ENCODE measurements at places on chromosomes 1 and 21.

DNA sequence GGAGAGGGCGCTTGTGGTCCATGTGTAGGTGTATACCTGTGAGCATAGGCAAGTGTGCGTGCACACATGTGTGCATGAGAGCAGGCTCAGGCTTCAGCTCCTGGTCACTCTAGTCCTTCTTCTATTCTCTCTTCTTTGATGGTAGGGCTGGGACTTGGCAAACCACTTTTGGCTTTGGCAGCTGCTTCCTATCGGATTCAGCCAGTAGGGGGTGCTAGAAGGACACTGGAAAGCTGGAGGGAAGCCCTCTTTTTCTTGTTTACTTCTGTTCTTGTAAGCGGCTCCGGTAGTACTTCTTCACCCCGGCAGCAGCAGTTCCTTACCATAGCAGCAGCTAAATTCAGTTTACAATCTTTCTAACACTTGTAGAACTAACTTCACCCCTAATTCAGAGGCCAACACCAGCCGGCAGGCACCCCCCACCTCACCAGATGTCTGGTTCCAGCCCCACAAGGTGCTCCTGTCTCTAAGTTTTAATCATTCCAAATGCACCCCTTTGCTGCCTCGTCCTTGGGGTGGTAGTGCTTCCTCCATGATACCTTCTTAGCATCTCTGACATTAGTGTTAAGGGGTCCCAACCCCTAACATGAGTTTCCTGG, 25.1 kb downstream of the NENF start:
- no peak for DNase-seq

GRCh38 chr1:228459091-228459993, 27.8 kb upstream of the RNF187 start:
- DNase-seq = peak; percentile 93

DNA sequence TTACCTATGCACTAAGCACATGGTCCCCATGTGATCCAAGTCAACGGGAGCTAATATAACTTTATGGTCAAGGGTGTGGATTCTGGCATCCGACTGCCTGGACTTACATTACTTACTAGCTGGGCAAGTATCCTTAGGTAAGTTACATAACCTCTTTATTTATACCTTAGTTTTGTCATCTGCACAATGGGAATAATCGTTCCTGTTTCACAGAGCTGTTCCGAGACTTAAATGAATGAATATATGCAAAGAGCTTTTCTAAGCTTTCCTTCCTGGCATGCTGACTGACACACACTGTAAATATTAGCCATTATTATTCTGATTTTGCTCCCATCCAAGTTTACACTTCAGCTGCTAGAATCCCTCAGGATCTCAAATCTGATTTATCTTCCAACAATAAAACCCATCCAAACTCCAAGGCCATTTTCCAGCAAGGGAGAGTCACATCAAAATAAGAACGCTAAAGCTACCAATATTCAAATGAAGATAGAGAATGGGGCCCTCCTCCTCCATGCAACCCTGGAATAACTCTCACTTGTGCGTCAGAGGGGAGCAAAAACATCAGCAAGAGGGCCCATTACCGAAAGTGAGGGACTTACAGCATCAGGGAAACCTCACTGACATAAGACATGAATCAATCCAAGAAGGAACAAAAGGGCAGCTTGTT, 115.6 kb upstream of the KAZN start:
- no peak for DNase-seq

- DNase-seq = peak; percentile 49
Measured at GRCh38 chr1:152029144-152029928, 7.5 kb downstream of the S100A11 start.

DNA sequence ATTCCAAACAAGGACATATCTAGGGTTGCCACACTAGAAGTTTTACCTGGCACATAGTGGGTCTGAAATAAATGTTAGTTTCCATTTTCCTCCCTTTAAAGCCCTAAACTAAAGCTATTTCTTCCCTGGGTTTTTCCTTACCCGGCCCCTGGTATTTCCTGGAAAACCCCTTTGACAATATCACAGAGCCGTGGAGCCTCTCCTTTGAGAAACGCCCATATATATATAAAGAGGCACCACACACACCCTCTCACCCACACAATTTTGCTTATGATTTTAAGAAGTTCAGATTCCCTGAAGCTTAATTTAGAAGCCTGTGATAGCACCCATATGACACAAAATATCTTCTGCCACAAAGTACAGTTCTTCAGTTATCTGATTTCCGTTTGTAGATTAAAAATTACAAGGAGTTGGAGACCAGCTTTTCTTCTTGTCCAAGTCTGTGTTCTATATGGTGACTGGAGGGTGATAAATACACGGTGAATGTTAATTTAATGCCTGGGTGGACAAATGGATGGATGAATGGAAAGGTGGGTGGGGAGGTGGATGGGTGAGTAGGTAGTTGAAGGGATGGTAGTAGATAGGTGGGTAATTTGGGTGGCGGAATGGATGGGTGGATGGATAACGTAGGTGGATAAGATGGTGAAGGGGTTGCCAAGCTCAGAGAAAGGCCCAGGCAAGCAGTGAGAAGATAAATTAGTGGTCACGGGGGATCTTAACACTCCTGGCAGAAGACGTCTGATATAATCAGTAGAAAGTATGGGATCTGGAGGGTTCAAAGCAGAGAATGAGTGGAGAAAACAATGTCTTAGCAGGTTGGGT, 154.4 kb upstream of the FGGY start:
- DNase-seq = no peak

DNA sequence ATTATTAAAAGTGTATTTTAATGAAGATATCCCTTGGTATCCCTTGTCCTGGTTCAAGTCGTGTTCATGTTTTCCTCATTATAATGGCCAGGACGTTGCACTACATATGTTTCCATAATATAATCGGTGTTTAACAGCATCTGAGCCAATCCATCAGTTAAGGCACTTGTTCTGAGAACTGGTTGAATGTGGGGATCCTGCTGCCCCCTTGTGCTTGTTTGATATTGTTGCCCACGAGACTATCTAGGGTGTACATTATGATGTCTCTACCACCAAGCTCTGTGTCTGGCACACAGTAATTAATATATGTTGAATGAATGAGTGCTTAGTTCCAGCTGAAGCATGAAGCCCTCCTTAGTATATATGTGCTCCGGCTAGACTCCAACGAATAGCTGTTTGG, 193.0 kb downstream of the CACNA1E start:
- peak; percentile 4 for DNase-seq

- DNase-seq = no peak
Measured at GRCh38 chr1:114648503-114648902, 21.3 kb downstream of the DENND2C start.

DNA sequence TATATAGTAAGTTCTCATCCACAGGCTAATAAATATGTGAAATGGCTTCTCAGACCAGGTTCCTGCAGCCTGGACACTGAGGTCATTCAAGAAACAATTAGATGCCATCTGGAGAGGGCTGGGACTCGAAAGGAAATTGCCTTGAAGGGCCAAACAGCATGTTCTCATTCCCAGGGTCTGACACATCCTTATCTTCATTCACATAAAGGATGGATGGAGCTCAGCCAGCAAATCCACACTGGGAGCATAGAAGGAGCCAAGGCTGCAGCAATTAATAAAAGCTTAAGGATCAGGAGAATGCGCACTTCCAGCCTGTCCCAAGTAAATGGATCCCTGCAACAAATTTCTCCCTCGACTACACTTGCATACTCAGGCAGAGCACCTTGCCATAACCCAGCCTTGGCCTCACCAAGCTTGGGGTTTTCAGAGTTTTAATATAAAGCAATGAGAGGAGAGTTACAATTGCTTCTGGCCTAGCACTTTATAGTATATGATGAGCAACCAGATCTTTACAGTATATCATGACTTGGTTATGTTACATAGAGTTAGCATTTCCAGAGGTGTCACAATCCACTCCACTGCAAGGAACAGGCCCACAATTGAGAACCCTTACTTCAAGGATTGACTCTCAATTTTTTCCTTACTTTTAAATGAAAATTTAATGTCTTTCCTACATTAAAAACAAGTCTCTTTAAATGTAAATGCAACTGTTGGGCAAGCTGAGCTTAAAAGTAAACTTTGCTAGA, 55.9 kb downstream of the BCAR3 start:
- DNase-seq = peak; percentile 62

GRCh38 chr21:20258542-20258941, 739.7 kb upstream of the NCAM2 start:
- no peak for DNase-seq

DNA sequence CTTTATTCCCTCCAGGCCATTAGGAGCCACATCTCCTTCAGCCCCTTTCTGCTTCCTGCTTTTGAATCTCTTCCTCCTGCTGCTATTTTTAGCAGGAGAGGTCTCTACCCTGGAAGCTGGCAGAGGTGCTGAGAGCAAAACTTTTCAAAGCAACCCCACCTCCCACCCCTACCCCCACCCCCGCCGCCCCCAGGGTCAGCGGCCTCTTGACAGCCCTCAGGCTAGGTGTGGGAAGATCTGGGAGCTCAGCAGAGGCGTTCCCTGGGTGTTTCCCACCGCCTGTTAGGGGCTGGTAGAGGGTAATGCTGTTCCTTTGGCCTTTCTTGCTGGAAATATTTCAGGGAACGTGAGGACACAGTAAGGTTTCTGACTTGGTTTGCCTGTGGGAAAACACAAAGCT, 112.5 kb upstream of the CACHD1 start:
- DNase-seq = no peak

DNA sequence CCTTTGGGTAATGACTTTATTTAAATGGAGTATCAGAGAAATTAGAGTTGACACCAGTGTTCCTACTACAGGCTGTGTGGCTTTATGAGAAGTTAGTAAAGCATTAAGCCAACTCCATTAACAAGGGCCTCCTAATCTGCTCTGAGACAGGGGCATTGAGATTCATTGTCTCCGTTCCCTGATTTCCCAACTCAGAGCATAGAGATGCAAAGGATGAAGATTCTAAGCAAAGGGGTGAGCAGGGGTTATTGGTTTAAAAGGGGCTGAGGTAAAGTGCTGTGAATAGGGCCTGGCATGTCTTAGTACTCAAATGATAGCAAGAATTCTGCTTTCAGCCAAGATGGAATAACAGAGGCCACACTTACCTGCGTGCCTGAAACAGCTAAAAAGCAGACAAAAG, 428.4 kb downstream of the PTPRU start:
- no peak for DNase-seq

DNA sequence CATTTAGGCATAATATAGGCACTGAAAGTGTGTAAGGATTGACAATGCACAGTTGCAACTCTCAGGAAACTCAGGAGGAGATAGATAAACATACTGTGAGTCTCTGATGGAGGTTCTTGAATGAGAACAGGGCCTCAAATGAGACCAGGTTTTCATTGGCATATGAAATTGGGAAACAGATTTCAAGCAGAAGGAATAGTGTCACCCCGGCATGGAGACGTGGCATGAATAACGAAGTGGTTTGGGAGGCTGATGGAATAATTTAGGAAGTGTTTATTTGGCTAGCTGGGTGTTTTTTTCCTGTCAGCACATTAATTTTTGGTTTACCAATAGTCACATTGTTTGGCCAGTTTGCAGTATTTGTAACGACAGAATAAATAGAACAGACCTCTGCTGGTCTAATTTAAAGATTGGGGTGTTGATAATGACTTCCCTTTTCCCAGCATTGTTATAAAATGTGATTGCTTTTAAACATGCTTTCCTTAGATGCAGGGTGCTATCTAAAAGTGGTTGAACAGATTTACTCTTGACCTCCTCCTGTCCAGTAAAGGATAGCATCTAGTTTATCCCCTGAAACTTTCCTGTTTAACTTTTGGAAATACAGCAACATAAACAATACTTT, 132.0 kb downstream of the C1orf21 start:
- DNase-seq = no peak

DNA sequence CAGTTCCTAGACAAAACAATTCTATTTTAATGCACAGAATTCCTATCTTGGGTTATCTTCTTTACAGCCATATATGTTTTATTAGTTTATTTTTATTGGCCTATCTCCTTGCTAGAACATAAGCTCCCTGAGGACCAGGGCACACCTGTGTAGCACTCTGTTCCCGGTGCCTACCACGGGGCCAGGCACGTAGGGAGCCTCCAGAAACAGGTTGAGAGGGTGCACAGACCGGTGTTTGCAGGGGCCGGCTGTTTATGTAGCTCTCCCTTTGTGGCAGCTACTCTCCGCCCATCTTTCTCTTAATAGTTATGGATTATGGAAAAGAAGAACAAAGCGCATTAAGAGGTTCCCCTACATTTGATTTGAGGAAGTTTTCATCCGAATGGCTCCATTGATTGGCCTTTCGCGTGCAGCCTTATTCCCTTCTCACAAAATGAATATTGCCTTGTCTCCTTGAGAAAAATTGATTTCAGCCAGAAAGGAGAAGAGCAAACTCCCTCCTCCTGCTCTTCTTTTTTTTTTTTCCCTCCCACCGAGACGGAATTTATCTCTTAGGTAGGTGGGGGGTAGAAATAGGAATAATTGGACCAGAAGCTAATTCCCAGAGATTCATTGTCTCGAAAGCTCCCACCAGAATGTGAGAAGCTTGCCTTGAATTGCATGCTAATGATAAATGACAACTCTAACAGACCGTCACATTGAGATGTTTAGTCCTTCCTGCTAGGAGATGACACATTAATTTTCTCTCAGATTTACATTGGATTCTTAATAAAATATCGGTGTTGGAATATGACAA, 447.4 kb downstream of the CAMTA1 start:
- DNase-seq = no peak

GRCh38 chr1:62897788-62898187, 113.9 kb downstream of the ATG4C start:
- DNase-seq = no peak

All from adipocyte (in vitro differentiated cells).